ENCODE measurements at places on chromosomes 7 and 10. TPM values are rescaled to one million over a fixed set of nuclear protein-coding genes. Genes with fewer than 3 reads are reported as not detected.

Gene IL6
- total RNA-seq = 4.3 TPM

Gene TWIST1
- total RNA-seq = 29.9 TPM

Gene C7orf57
- total RNA-seq = 0.32 TPM

Gene LRRC4
- not detected for total RNA-seq

Gene LANCL2
- 19.5 TPM for total RNA-seq

Gene CARD11
- 1.7 TPM for total RNA-seq

All from A375 (cell line).